GM12878 (cell line): ENCODE measurements at places on chromosomes 7 and 10. TPM values are rescaled to one million over a fixed set of nuclear protein-coding genes. Genes with fewer than 3 reads are reported as not detected.

- no peak for DNase-seq
Observed at GRCh38 chr10:82266438-82266837, 391.4 kb downstream of the NRG3 start.

Gene AHR
- total RNA-seq: 10.3 and 11.9 TPM in 2 replicates

Gene NACAD
- total RNA-seq: not detected in 2 replicates

DNA sequence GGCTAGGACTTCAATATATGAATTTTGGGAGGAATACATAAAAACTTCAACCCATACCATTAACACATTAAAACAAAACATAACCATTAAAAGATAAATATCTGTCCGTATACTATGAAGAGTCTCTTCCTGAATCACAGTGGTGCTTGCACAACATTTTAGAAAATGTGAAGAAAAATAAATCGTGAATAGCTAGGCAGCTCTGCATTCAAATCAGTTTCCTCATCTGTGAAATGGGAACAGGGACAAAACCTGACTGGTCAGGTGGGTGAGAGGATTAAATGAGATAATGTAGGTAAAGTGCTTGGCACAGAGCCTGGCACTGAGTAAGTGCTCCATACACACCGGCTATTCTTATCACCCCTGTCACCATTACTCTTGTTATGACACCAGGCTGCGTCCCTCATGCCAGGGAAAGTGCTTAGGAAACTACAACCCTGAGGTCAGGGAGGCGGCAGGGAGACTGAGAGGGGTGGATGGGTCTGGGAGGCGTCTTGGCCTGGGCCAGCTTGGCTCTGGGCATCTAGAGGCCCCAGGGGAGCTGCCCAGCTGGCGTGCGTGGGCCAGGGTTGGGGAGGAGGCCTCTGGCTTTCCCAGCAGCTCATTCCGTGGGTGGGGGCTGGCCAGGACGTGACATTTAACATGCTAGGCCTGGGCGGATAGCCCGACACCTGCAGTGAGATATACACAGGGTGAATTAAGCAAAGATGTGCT lies 78.3 kb downstream of the SH3PXD2A start:
- no peak for DNase-seq

GRCh38 chr7:66859794-66860645 lies 61.0 kb upstream of the TMEM248 start:
- no peak for DNase-seq

Gene LRRC18
- total RNA-seq: not detected in 2 replicates

DNA sequence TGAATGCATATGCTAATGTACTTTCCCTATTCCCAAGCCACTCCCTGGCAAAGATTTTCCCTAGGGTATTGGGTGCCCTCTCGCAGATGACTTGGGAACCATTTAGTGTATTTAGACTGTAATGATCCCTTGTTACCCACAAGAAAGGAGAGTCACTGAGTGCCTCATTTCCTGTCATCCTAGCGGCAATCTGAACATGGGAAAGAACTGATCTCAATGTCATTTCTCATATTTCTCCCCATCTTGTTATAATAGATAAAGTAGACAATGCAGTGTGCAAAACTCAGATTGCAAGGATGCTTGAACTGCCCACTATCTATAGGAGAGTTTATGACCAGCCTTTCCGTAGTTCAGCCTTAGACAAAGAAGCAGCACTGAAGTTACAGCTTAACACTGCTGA lies 123.3 kb downstream of the MICU1 start:
- no peak for DNase-seq

DNA sequence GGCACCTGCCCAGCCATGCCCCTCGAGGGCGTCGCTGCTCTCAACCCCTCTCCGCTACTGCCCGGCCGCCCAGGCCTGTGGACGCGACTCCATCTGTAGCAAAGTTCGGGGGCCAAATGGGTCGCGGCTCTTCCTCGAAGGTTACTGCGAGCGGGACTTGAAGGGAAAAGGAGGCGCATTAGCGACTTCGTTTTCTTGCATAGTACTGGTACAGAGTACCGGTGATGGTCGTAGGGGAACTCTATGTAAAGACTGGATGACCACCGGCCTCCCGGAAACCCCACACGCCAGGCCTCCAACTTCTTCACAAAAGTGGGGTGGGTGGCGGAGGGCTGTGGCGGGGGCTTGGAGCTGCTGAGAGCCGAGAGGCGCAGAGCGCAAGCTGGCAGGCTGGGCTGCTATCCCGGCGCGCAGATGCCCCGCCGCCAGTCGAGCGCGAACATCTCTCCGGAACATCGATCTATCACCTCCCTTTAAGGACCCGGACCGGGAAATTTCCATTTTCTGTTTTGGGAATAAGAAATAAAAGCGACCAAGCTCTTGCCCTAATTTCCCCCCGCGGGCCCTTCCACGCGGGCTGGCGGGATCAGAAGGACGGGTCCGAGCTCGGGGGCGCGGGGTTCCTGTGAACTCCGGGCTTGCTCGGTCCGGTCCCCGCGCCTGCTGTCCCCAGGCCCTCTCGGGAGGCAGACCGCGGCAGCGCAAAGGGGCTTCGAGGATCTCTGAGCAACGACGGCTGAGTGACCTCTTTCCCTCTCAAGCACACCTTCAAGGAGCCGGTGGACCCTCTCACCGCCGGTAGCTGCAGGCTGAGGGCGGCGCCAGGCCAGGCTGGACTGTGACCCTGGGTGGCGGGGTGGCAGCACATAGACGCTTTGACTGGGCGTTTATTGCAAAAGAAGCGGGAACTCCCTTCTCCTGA lies 12.2 kb upstream of the FEZF1 start:
- DNase-seq: no peak

Gene CHRM2
- 0.05 TPM in 1 of 2 replicates, not detected in the other for total RNA-seq

DNA sequence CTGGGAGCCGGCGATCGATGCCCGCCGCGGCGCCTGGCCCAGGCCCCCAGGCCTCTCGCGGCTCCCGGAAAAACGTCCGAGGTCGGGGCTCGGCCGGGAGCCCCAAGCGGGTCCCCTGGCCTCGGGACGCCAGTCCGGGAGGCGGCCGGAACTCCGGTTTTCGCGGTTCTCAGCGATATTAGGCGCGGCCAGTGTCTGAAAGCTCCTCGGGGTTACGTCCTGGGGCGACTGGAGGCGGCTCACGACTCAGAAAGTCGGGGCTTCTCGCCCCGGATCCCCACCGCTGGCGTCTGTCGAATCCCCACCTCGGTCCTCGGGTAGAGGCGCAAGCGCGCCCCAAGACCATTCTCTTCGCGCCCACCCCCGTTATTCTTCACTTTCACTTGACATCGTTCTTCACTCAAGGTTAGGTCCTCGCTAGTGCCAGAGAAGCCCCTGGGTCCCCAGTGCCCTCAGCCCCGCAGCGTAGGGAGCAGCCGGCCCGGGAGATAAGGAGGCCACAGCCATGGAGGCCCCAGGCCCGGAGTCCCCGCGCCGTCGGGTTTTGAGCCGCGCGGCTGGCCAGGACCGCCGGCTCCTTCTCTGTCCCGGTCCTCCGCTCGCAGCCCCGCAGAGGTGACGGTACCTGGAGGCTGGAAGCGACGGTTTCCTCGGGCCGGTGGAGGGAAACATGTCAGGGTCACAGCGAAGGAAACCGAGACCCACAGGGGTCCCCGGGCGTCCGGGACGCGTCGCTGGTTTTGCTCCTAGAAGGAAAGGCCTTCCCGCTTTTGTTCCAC lies 35.2 kb upstream of the EBLN1 start:
- DNase-seq: no peak

DNA sequence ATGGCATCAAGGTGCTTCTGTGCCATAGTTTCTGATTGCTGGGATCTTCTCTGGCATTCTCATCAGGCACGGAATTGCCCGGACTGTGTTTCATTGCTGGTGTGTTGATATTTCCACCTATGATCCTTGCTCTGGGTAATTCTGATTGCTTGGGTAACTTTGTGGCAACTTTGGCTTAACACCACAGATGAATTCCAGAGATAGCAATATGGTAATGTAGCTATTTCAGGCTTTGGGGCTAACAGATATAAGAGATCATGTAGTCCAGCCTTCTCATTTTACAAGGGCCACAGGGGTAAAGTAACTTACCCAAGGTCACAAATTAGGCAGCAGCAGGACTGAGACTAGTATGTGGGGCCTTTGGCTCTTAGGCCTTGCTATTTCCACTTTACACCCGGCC lies 53.9 kb upstream of the PLPP4 start:
- DNase-seq: no peak

Gene GNAT3
- 4.3 and 5.8 TPM in 2 replicates for total RNA-seq

DNA sequence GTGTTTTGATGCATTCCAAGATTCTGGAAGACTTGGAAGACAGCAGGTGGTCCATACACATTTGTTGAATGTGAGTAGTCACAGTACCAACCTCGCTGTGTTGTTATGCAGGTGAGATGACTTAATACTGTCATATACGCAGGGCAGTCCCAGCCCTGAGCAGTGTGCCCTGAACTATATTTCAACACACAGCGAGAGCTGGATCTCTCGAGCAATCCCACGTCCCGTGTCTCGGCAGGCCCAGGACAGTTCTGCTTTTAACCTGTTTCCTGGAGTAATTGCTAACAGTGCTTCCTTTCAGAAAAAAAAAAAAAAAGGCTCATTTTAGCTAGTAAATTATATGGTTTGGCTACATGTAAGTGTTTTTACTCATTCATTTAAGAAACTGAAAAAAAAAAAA lies 179.7 kb downstream of the PRKCQ start:
- DNase-seq: no peak

DNA sequence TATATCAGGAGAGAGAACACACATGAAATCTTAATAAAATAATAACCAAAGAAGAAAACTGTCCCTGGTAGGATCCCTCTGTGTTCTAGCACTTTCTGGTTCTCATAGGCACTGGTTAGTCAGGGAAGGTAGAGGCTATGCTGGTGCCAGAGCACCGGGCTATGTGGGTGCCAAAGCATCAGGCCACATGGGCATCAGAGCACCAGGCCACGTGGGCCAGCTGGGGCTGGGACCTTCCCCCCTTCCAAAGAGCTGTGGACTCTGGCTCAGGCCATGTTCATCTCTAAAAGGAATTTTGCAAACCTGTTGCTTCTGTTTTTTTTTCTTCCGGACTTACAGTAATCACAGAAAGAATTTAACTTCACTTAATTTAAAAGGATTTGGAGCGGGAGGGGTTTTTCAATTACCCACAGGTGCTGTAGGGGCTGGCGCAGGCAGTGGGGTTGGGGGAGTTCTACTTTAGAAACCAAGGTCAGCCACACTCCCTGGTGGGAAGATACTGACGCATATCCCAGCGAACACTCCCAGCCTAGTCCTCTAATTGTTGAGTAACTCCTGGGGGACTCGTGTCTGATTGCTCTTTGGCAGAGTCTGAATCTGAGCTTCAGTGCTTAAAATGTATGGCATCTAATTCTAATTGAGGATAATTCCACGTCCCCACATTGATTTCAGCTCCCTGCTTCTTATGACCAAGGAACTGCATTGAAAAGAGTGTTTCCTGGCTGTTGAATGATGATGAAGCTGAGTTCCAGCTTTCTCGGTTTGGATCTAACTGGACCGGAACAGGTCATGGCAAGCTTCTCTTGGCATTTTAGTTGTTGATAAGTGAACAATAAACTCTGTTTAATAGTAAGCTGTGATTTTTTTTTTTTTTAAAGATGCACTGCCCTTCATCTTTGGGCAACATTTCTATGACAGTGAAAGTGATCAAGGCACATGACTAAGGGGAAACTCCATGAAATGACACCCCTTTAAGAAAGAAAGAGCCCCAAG lies 110.7 kb upstream of the FZD8 start:
- no peak for DNase-seq

- DNase-seq: no peak
Observed at GRCh38 chr7:97639036-97639435, 92.8 kb upstream of the TAC1 start.

DNA sequence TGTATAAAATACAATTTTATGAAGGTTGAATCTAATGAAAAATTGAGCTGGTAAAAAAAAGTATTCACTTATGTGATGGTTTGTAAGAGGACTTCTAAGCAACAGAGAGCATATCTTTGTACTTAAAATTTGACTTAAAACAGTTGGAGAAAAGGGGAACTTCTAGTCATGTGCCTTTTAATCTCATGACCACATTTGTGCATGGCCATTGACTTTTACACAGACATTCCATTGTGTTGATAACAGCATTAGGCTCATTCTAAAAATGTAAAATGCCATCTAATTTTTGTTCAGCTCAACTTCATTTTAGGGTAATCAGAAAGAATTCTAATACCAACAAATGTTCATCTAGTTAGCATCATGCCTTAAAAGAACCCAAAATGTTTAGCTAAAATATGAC lies 119.9 kb downstream of the HPSE2 start:
- DNase-seq: no peak

Gene ARHGEF35
- total RNA-seq: 8.8 and 9.7 TPM in 2 replicates

DNA sequence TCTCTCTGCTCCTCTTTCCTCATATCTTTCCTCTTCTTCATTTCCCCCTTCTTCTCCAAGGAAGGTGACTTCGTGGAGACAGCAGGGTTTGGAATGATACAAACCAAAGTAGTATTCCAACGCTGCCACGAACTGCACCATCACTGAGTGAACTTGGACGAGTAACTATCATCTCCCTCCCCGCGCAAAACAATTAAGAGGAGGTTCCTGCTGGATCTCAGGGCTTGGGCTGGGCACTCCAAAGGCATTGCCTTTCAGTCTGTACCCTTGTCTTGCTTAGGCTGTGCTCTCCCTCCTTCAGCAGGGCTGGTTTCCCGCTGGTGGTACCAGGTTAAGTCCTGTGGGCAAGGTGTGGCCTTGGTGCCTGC lies 790 bp upstream of the PITX3 start:
- no peak for DNase-seq

Gene GRID2IP
- total RNA-seq: not detected in 2 replicates

GRCh38 chr7:29457565-29458011 lies 106.0 kb upstream of the PRR15 start:
- DNase-seq: no peak

Gene OPALIN
- not detected in 2 replicates for total RNA-seq
